Naive thymus-derived CD8-positive, alpha-beta T cell (primary cell): ENCODE measurements at places on chromosomes 16 and 17.

- no peak for DNase-seq
These were observed 14.9 kb downstream of the ENPP7 start for GRCh38 chr17:79745641-79746105.

- DNase-seq, result no peak
These were observed 232.3 kb upstream of the CIBAR2 start for GRCh38 chr16:85344502-85345128.

DNA sequence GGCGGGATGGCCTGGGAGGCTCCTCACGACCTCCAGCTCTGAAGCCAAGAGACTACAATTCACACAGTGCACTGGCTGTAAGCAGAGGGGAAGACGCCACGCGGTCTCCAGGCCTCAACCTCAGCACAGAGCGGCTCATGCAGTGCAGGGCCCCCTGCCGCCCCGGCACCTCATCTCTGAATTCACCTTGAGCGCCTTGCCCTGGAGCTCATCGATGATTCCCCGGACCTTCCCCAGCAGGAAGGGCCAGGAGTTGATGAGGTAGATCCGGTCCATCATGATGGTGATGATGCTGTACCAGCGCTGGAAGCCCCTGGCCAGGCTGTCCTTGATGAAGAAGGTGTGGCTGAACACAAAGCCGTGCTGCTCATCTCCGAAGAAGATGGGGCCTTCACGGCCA is 13.2 kb downstream of the FLCN start:
- no peak for DNase-seq

DNA sequence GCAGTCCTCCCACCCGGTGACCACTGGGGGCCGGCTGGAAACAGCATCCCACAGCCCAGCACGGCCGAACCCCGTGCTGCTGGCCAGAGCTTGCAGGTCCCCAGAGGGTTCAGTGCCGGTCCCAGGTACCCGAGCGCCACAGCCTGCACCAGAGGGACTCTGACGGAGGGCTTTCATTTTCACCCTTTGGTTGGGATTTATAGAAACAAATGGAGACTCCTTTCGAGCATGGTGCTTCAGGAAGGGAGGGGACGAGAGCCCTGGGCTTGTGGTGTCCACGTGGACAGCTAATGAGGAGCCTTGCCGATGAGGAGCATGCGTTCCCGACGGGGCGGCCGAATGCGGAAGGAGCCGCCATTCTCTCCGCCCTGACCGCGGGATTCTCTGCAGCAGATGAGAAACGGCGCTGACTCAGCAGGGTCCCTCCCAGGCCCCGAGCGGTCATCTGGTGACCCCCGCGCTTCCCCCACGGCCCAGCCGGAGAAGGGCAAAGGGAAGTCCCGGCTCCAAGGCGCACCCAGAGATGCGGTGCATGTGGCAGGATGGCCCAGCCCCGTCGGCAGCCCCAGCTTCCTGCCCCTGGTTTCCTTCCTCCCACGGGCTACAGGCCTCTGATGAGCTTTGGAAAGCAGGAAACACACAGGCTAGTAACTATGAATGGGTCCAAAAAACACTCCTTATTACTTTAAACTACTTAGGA is 9.8 kb downstream of the SLC38A10 start:
- no peak for DNase-seq

- no peak for DNase-seq
These were observed 1.3 kb downstream of the KRT24 start for GRCh38 chr17:40702271-40702670.

DNA sequence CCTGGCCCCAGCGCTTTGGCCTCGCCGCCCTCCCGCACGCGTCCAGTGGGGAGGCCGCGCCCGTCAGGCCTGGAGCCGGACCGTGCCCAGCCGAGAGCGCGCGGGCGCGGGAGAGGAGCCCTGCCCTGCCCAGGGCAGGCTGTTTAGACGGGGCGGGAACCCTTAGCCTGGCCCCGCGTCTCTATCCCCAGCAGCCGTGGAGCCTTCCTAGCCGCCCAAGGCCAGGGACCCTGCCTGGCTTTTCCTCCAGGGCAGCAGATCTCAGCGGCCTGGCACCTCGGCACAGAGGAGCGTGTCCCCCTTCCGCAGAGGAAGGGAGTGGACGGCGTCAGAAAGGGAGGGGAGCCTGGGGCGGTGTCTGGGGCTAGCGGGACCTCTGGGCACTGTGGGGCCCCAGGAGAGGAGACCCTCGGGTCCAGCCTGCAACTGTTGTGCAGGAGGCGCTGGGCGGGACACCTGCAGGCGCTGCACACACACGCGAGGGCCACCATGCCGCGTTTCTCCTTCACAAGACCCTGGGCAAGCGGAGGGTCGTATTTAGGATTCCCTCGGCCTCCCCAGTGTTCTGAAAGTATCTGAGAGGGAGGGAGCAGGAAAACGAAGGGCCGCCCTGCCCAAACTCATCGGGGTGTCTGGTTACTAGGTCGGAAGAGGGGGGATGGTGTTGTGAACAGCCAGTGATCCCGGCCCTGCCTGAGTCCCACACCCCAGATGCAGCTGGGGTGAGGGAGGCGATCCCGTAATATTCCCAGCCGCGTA is 2.3 kb upstream of the NPTX1 start:
- no peak for DNase-seq

- no peak for DNase-seq
These were observed 153.5 kb upstream of the RPL38 start for GRCh38 chr17:74049967-74050458.

GRCh38 chr17:61404913-61405685 is 5.5 kb downstream of the TBX2 start:
- no peak for DNase-seq

- DNase-seq, result no peak
These were observed 170.8 kb upstream of the FAM20A start for GRCh38 chr17:68771867-68772515.

- DNase-seq, result no peak
These were observed 9.0 kb upstream of the ALOX12B start for GRCh38 chr17:8096541-8096940.

- no peak for DNase-seq
These were observed 3.1 kb upstream of the MMP2 start for GRCh38 chr16:55475919-55476318.

DNA sequence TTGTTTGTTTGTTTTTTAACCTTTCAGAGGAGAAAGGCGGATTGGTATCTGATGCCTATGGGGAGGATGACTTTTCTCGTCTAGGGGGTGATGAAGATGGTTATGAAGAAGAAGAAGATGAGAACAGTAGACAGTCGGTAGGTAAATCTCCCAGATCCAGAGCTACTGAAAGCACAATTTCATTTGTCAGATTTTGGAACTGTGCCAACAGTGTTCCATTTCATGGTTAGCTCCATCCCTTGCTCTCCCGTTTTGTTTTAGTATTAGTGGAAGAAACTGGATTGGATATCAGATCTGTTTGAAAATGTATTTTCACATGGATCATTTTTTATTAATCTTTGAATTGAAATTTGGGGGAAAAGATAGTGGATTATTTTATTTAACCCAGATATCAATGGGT is 1.4 kb downstream of the SAP30BP start:
- no peak for DNase-seq

GRCh38 chr16:22202261-22202637 is 3.8 kb upstream of the EEF2K start:
- no peak for DNase-seq

- DNase-seq, result no peak
These were observed 6.0 kb downstream of the PDP2 start for GRCh38 chr16:66886321-66886720.

DNA sequence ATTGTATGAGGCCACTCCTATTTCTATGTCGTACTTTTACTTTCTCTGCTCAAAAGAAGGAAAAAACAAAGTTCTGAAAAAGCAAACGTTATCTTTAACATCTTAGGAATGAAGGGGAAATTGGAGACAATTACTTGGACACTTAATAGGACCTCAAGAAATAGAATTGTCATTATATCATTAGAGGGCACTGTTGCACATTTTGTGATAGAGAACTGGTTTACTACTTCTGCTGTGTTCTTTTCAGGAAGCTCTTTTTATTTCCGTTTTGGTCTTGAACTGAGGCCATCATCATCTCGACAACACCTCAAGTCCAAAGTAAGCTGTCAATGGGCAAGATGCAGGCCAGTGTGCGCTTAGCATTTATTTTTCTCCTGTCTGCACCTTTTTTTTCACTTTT is 14.6 kb downstream of the COG4 start:
- DNase-seq, result no peak

DNA sequence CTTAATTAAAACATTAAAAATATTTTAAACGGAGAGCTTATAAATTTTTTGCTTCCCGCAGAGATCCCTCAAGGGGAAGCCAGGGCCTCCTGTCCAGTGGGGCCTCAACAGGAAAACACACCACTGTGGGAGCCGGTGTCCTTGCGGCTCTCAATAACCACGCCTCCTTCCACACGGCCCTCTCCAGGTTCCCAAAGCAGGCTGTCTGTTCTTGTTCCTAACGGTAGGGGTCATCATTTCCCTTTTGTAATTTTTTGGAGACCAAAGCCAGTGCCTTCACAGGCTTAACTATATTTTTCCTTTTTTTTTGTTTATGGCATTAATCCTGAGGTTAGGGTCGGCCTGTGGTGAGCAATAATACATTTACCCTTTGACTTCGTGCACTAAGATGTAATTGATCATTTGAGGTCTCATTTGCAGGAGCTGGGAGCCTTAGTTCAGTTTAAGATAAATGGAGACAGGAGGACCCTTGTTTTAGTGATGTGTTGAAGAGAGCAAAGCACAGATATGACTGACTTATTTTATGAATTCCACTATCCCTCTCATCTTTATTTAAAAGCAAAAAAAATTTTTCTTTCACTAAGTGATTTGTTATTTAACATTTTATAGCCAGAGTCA is 77.5 kb upstream of the N4BP1 start:
- no peak for DNase-seq

DNA sequence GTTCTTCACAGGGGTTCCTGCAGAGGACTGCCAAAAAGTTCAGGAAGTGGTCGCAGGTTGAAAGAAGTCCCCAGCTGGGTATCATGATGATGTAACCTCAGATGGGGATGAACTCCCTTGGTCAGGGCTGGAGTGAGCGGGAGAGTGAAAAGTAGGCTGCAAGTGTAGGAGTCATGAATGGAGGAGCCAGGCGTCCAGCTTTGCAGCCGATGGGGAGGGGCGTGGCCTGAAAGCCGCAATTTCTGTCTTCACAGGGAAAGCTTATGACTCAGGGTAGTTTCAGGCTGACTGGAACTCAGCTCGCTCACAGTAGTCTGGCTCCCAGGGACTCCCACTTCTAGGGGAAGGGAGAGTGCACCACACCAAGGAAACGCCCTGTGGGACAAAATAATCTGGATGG is 70.0 kb upstream of the HS3ST3A1 start:
- no peak for DNase-seq

DNA sequence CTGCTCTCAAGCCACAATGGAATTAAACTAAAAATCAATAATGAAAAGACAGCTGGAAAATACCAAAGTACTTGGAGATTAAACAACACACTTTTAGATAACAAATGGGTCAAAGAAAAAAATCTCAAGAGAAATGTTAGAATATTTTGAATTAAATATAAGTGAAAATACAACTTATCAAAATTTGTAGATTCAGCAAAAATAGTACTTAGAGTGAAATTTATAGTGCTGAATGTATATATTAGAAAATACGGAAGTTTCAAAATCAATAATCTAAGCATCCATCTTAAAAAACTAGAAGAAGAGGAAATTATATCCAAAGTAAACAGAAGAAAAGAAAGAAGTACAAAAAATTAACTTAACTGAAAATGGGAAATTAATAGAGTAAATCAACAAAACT is 179.2 kb upstream of the CDH11 start:
- DNase-seq, result no peak

- DNase-seq, result no peak
These were observed 82.8 kb downstream of the CNGB1 start for GRCh38 chr16:57888128-57888527.

GRCh38 chr17:64399071-64399766 is 8.6 kb upstream of the PECAM1 start:
- DNase-seq, result no peak

GRCh38 chr17:21400816-21401593 is 24.8 kb downstream of the KCNJ12 start:
- DNase-seq, result no peak

- DNase-seq, result no peak
These were observed 17.9 kb downstream of the GAA start for GRCh38 chr17:80119271-80119791.

DNA sequence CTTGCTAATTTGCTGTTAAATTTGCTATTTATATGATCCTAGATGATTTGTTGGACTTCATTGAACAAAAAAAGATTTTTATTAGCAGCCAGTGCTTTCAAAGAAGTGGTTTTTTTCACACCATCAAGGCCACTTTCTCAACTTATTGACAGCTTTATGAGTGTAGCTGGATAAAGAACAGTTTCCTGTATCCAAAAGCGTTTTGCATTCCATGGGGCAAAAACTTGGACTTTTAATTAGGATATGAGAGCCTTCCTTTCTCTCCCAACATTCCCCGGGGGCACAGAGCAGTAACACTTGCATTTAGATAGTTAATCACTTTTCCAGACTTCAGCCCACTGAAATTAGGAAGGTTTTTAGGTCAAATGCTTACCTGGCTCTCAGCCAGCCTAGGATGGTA is 177.1 kb upstream of the ELAC2 start:
- DNase-seq, result no peak

DNA sequence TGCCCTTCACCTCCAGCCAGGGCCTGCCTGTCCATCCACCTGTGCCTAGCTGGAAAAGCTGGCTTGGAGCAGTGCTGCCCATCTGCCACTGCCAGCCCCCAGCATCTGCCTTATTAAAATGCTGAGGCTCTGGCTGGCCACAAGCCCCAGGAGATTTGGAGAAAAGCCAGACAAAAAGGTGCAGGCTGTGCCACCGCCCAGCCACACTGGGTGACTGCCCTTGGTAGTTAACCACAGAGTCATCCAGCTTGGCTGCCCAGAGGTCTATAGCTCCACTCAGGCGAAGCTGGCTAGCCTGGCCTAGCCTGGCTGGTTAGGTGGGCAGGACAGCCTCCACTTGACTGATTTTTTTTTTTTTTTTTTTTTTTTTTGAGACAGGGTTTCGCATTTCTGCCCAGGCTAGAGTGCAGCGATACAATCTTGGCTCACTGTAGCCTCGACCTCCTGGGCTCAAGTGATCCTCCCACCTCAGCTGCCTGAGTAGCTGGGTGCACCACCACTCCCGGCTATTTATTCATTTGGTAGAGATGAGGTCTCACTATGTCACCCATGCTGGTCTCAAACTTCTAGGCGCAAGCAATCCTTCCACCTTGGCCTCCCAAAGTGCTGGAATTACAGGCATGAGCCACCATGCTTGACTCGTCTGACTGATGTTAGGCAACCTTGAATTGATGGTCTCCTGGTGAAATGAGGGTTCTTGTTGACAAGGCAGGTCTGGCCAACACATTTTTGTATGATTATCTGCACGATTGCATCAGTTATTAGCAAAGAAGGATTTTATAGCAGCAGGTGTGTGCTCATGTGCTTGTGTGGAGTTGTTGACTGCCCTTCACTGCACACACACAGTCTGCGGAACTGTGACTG is 103.8 kb downstream of the RAB11FIP4 start:
- no peak for DNase-seq
